ENCODE measurements at places on chromosomes 1 and 21.

DNA sequence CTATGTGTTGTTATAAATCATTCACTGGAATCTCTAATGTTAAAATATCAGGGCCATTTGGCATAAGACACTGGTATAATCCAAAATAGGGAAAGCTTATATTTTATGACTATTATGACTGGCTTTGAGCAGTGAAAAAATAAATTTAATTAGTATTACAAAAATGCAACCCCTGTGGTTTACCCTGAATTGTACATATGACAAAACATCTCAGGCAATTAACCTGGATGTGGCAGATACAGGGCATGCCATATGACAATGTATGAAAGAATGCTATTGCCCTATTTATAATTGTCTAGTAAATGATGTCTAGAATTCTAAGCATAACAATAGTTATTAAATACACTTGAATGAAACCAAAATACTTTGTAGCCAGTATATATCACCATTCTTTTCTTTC, 532.5 kb upstream of the ADGRL4 start:
- no peak for DNase-seq

- no peak for DNase-seq
Observed at GRCh38 chr1:2032737-2033136, 13.6 kb downstream of the GABRD start.

GRCh38 chr21:38825269-38825668, 19.5 kb downstream of the ETS2 start:
- no peak for DNase-seq

DNA sequence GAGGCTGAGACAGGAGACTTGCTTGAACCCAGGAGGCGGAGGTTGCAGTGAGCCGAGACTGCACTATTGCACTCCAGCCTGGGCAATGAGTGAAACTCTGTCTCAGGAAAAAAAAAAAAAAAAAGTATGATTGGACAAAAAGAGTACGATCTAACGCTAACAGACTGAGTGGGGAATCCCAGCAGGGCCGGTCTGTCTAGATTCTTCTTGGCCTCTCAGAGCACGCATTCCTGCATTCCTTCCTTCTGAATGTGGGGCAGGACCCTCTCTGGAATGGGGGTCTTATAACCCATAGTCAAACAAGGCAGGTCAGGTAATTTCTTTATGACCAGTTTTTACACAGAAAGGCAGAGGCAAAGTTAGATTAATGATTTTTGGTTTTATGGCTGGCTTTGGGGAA, 92.0 kb upstream of the PPM1J start:
- no peak for DNase-seq

GRCh38 chr1:65821386-65821785, 28.7 kb downstream of the PDE4B start:
- DNase-seq, result no peak

DNA sequence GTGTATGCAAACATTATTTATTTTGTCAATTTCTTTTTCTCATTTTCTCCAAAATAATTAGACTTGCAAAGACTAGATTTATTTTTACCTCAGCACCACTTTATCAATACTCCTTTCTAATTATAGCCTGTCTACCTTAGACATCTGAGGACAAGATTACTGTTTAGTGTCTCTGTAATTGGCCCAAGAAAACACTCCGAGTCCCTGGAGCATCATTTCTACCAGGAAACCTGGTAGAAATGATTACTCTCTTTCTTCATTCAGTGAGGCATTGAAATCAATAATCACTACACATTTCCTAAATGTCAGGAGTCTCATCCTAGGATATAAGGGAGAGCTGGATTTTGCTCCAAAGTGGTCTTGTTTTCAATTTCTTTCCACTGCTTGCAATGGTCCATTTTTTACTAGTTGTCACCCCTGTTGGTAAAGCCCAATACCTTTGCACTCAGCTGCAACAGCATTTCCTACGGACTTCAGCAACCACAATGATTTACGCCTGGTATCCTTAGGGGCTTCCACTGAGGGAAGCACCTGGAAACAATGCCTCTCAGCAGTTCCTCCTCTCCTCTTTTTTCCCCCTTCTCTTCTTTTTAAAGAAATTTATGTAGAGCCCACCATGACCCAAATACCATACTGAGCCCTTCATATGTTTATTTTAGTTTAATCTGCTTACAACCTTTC, 64.6 kb downstream of the GRIK1 start:
- DNase-seq, result no peak

- DNase-seq, result peak; percentile 73
Observed at GRCh38 chr1:119613769-119614720, 34.0 kb downstream of the ZNF697 start.

GRCh38 chr1:2952371-2952770, 68.9 kb upstream of the ACTRT2 start:
- no peak for DNase-seq

DNA sequence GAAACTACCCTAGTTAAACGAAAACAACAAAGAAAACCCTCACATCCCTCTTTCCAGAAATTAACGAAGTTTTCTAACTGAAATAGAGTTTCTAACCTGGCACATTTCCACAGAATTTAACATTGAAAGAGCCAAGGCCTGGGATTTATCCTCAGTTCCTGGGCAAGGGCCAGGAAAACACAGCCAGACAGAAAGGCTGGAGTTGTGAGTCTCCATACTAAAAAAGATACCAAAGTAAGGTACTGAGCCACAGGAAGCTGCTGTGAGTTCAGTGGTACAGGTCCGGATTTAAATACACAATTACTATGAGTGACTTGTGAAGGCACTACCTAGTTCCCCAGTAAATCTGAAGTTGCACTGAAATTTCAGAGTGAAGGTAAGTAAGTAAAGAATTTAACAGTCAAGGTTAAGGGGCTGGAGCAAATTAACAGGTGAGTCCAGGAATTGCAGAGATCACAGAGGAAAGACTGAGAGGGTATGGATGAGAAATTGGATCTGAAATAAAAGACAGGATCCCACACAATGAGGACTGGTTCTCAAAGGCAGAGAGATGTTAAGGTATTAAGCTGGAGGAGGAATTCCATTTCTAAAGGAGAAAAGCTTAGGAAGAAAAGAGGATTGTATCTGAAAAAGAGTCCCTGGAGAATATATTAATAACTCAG, 905 bp downstream of the LIX1L start:
- DNase-seq, result no peak

GRCh38 chr21:38416791-38417190, 81.5 kb downstream of the ERG start:
- no peak for DNase-seq

GRCh38 chr1:209937996-209938959, at the start of gene SYT14:
Gene SYT14 (plus strand): TSS chr1:209938217. CDS start chr1:209938265, 48 bp downstream.
- DNase-seq, result peak; percentile 90

GRCh38 chr1:217115404-217116380, 392.5 kb upstream of the ESRRG start:
- DNase-seq, result no peak

GRCh38 chr1:100051893-100052292, 80.8 kb downstream of the SASS6 start:
- DNase-seq, result no peak

DNA sequence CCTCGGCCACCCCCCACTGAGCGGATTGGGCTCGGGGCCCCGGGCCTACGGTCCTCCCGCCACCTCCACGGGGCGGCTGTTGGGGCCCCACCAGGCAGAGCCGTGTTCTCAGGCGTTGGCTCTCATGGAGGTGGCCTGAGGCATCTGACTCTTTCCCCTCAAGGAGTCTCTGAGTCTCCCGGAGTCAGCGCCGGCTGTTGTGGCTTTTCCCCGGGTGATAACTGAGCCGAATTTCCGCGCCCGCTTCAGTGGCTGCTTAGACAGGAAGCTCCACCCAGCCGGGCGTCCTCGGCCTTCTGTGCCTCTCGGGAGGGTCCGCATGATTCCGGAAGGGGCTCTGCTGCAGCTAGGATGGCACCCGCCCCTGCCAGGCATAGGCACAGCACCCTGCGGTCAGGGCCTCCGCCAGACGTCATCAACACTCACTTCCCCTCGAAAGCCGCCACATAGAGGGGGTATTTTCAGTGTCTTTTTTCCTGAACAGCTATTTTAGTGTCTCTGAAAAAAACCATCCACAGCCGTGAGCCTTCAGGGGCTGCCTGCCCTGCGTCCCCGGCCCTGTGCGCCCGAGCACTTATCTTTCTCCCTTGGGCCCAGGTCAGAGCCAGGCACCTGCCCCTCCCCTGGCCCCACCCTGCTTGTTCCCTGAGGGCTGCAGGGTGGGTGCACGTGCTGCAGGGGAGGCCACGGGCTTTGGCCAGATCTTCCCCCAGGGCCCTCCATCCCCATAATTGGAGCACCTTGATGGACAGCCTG, 72.9 kb downstream of the SKI start:
- DNase-seq, result no peak

GRCh38 chr1:216627252-216627651, 96.0 kb downstream of the ESRRG start:
- DNase-seq, result no peak

Data from NCI-H1436 (cell line).